HEK293T (cell line): ENCODE measurements at places on chromosomes 13 and 19.

- no peak for DNase-seq
These were observed 9.3 kb downstream of the ZIC5 start for GRCh38 chr13:99962242-99962641.

DNA sequence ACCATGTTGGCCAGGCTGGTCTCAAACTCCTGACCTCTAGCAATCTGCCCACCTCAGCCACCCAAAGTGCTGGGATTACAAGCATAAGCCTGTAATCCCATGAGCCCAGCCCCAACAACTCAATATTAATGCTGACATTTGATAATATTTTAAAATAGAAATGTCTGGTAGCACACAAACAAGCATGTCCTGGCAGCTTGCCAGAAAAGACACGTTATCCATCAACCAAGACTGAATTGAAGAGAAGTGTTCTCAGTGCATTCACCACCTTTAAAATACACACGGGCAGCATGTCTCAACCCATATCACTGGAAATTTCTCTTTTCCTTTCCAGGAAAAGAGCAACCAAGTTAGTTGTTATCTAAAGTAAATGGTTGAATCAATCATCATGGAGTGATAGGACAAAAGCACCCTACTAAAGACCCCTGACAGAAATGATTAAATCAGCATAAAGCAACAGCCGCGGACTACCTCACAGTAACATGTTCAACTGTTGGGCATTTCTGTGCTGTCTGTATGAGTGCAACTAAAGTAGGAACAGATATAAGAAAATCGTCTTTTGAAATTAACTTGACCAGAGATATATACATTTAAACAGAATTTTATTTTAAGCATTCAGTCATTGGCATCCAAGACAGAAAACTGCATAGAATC is 25.0 kb downstream of the LHFPL6 start:
- DNase-seq = no peak

- no peak for DNase-seq
These were observed 890.5 kb downstream of the UQCRFS1 start for GRCh38 chr19:28322491-28322890.

DNA sequence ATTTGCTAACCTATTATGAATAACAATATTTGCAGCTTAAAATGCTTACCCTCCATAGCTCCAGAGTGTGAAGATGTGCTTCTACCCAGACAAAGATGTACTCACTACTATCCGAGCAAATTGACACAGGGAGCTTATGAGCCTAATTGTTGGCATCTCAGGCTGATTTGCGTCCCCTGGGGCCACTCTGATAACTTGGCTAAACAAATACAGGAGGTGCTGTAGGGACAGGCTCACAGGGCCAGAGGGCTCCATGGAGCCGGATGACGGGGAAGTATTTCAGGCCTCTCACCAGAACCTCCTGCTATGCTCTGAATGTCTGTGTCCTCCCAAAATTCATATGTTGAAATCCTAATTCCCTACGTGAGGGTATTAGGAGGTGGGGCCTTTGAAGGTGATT is 26.7 kb upstream of the C19orf12 start:
- DNase-seq = no peak

DNA sequence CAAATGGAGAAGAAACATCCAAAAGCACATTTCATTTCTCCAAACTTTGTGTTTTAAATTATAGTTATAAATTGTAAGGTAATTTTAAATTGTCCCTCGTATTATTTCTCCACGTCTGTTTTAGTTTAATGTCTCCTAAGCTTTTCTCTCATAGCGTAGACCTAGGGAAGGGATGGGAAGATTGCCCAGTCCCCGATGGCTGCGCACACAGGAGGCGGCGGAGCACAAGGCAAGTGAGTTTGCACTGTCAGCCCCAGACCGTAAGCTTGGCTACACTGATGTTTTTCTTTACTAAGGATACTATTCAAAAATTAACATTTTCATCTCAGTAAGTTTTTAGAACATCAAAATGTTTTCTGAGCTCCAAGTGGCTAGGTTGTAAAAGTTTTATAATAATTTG is 72.3 kb downstream of the GPR12 start:
- DNase-seq = no peak

DNA sequence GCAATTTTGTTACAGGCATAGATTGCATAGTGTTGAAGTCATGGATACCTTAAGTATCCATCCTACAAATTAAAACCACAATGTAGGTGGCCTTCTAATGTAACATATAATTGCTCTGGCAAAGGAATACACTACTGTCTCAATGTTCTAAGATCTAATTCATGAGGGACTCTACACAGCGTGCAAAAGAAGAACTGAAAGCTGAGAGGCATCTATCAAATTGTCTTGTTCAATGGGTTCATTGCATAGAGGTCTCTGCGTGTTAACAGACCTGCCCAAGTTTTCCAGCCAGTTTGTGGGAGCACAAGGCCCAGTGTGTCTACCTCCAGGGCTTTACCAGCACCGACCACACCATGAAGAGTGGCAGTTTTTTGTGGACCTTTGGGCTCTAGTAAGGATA is 451.4 kb downstream of the ITGBL1 start:
- no peak for DNase-seq

GRCh38 chr19:48841047-48841446 is 4.8 kb upstream of the HSD17B14 start:
- no peak for DNase-seq
